ENCODE measurements at places on chromosomes 6 and 20. TPM values are rescaled to one million over a fixed set of nuclear protein-coding genes. Genes with fewer than 3 reads are reported as not detected.

GRCh38 chr20:5369629-5370028 is 52.9 kb upstream of the PROKR2 start:
- no peak for DNase-seq

DNA sequence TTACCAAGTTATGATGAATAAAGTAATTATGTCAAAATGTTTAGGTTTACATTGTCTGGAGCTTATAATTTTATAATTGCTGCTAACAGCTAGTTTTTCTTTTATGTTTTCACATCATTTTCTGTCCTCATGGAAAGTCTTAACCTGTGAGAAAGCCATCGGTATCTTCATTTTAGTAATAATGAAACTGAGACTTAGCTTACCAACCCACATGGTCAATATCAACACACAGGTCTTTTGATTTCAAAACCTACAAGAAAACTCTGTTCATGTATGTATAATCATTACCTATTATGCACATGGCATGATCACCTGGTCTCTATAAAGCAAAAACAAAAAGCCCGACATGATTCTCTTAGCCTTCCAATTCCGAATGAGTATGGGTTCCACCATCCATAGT is 61.9 kb downstream of the KCNQ5 start:
- no peak for DNase-seq

- no peak for DNase-seq
These were observed 61.2 kb downstream of the SRC start for GRCh38 chr20:37407019-37407566.

C4A gene
- total RNA-seq = 8.0 TPM

DNA sequence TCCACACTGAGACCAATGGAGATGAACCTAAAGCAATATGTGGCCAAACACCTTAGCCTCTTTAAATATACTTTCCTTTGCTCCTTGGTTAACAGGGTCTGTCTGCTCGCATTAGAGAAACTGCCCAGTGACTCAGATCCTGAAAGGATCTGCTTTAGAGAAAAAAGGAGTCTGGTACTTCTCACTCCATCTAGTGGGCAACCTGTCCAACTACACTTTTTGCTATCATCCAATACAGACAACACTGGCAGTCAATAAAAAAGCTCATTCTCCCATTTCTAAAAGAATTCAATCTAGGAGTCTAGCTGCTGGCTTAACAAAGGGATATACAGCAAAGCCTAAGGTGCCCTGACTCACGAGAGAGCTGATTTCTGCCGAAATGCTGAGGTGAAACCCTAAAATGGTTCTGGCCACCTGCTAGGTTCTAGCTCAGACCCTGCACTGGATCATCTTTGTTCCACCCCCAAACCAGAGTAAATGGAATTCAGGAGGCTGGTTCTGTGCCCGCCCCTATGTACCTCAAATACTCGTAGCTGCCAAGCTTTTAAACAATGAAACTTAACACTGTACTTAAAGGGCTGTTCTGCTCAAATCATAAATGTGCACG is 11.5 kb downstream of the GNL1 start:
- peak; percentile 49 for DNase-seq

LCA5 gene
- 0.19 TPM for total RNA-seq

- no peak for DNase-seq
These were observed 372.7 kb downstream of the CDKAL1 start for GRCh38 chr6:20906945-20907344.

RIMS4 gene
- total RNA-seq = not detected

All from naive thymus-derived CD4-positive, alpha-beta T cell (primary cell).